ENCODE measurements at places on chromosomes 3 and 15. TPM values are rescaled to one million over a fixed set of nuclear protein-coding genes. Genes with fewer than 3 reads are reported as not detected.

BFSP2 gene
- 7.1 TPM for total RNA-seq

PAQR9 gene
- total RNA-seq: not detected

DNAH1 gene
- 5.7 TPM for total RNA-seq

LRRK1 gene
- 58.3 TPM for total RNA-seq

PPP1R14D gene
- total RNA-seq: not detected

CA12 gene
- 0.11 TPM for total RNA-seq

SLC28A2 gene
- not detected for total RNA-seq

FETUB gene
- total RNA-seq: not detected

ELP6 gene
- total RNA-seq: 42.9 TPM

ASB14 gene
- total RNA-seq: not detected

NOX5 gene
- not detected for total RNA-seq
